ENCODE measurements at places on chromosomes 2 and 18.

- no peak for DNase-seq
These were observed 99.1 kb upstream of the MC4R start for GRCh38 chr18:60471652-60472051.

- DNase-seq = no peak
These were observed 217.4 kb downstream of the CDCA7 start for GRCh38 chr2:173571887-173572680.

GRCh38 chr2:30688956-30689401, 118.3 kb downstream of the CAPN13 start:
- DNase-seq = no peak

DNA sequence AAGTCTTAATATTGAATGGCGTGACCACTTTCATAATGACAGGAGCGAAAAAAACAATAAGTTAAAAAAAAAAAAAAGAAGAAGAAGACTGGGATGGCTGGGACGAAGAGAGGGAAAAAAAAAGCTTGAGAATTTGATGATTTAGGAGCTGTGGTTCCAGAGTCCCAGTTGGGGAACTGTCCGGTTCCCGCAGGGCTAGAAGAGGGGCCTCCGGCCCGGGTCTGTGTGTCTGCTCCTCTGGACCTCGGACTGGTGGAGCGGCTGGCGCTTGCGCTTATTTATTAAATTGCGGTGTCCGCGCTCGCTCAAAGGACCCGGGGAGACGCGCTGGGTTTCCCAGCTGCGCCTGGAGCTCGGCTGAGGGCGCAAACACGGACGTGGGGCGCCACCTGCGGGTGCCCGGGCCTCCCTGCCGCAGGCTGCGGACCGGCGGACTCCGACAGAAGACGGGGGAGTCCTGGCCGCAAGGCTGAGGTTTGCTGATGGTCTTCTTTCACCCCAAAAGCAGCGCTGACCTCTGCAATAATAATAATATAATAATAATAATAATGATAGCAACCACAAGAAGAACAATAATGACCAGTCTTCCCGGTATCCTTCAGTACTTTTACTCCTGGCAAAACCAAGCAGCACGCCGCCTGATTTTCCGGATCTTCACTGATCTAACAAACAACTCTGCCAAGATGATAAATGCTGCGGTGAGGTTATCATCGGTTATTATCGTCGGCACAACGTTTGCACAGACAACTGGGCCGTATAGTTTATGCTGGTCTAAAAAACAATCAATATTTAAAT, at the start of gene CBLN2:
Gene CBLN2 (minus strand): TSS at position 251 of the 795 bp plus-strand sequence. CDS start 2,182 bp downstream, outside the sequence.
- DNase-seq = peak; percentile 82

DNA sequence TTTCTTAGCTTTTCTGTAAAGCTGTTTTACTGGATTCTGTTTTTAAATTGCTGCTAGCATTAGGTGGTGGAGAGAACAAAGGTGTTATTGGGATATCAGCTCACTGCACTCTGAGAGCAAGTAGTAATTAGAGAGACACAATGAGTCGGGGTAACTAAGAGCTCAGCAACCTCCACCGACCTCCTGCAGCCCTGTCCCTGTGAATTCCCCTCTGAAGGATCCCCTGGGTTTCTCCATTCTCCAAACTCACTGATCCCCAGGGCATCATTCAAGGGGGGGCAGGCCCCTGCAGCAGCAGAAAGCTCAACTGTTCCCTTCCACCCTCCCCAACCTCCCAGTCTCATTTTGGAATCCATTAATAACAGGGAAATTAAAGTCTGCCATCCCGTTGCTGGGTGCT, 73.0 kb downstream of the MTCL1 start:
- no peak for DNase-seq
